Omental fat pad (tissue), 4 donors: ENCODE measurements at places on chromosomes 2 and 18. TPM values are rescaled to one million over a fixed set of nuclear protein-coding genes. Genes with fewer than 3 reads are reported as not detected.

DNA sequence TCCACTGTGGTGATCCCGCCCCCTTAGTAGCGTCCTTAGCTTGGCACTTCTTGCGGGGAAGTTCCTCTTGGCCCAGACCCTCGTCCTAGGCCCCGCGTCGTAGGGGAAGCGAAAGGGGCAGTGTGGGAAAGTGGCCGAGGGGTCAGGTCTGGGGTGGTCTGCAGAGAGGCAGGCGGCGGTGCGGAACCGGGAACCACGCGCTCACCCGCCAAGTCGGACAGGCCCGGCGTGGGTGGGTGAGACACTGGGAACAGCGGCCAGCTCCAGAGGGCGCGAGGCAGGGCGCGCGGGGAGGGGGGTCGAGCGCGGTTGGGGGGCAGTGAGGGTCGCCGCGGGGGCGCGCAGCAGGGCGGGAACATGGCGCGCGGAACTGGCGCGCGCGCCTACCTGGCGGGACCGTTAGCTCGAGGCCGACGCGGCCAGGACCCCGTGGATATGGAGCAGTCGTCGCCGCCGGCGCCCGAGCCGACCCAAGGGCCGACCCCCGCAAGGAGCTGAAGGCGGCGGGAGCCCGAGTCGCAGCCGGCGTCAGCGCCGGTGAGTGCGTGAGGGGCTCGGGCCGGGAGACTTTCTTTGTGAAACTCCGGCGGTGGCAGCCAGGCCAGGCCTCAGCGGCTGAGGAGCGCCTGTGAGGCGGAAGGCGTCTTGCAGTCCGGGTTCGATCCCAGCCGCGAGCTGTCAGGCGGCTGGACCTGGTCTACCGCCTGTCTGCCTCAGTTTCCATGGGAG lies 2896.7 kb upstream of the TEKT4 start:
- DNase-seq = no peak

GRCh38 chr18:2223449-2223848 lies 347.9 kb downstream of the METTL4 start:
- DNase-seq = no peak

Gene INPP5D
- 24.6 TPM for total RNA-seq

DNA sequence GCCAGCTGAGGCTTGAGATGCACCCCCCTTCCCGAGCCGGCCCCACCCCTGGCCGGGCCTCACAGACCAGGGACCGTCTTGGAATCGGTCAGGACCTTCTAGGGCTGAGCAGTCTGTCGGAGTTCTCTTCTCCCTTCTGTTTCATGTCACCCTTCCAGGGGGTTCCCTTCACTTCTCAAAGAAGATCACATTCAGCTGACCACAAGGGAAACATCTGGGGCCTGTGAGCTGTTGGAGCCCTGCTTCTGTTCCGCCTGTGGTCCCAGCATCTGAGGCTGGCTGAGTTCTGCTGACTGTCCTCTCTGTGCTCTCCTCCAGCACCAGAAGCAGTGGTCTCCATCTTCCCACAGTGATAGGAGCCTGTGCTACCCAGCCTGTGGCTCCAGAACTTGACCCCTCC lies 106.5 kb downstream of the SEPTIN10 start:
- no peak for DNase-seq

DNA sequence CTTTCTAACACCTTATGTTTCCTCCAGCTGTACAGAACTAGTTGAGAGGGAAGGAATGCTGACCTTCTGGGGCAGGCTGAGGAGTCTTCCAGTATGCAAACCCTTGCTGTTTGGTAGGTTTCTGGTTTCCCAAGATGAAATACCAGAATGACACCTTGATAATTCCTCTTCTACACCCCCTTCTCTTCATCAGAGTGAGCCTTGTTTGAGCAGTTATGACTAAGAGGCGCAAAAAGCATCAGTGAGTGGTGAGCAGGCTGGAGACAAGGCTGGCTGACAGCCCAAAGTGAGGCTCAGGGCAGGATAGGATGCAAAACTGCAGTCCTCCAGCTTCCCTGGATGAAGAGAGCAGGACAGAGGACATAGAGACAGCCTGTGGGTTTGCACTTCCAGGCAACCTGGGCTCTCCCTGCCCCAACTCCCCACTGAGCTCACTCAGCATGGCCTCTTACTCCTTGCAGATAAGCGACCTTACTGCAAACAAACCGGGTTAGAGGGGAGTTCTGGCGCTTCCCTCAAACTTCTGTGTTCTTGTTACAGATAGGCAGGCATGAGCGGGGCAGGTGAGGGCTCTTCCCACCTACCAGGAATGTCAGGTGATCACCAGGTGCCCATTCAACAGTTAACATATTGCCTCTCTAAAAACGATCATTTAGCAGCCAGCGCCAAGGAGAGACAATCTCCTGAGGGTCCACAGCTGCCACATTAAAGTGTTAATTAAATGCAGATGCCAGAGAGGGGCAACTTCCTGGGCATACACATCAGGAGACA lies 5.4 kb downstream of the MPPE1 start:
- DNase-seq = no peak

DNA sequence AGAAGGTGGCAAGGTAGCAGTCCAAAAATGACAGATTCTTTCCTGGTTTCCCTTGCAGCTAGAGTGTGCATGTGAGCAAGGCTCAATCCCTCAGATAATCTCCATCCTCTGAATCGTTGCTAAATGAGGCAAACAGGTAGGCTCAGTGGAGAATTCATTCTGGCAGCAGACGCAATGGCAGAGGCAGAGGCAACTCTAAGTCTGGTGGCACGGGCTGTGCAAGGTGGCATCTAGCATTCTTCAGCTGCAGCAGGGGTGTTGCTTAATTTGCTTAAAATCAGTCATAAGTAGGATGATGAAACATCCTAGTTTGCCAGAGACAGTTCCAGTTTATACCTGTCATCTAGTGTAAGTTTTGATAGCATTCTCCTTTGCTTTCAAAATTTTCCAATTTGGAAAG lies 391.1 kb upstream of the MEX3C start:
- DNase-seq = no peak

DNA sequence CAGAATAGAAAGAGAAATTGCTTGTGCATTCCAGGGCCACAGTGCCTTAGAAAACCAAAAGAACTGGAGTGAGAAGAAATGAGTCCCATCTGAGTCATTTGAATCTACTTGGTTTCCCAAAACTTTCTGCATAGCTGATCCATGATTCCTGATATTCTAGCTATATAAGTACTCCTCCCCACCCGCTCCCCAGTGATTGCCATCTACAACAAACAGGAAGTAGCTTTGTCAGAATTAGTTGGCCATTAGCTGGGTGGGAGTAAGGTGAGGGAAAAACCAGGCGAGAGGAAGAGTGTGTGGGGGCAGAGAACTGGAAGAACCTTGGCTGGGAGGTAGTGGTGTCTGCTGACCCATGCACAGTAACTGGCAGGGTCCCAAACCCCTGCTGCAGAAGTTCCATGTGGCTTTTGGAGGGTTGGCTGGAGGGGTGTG lies 122.1 kb downstream of the ACAA2 start:
- no peak for DNase-seq

Gene ANKRD39
- total RNA-seq = 8.0 TPM

- DNase-seq = no peak
These were observed 39.0 kb upstream of the ZFP36L2 start for GRCh38 chr2:43265421-43265820.

Gene TMX3
- total RNA-seq = 48.1 TPM

DNA sequence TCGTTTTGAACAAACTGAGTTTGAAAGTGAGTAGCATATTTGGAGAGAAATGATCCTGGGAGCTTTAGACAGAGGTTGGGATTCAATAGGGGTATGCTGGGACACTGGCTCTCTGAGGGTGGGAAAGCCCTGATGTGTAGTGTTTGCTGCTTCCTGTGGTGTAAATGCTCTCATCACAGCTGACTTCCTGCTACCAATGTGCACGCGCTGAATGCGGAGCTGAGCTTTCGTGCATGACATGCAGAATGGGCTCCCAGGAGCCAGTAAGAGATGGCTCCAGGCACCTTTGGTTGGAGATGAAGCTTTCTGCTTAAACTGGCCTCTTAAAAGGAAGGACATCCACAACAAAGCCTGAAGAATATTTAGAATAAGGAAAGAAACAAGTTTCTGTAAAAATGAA lies 224.1 kb upstream of the CCDC150 start:
- no peak for DNase-seq

- DNase-seq = peak; percentile 28
These were observed 244.8 kb upstream of the SLC14A2 start for GRCh38 chr18:45370255-45371010.

DNA sequence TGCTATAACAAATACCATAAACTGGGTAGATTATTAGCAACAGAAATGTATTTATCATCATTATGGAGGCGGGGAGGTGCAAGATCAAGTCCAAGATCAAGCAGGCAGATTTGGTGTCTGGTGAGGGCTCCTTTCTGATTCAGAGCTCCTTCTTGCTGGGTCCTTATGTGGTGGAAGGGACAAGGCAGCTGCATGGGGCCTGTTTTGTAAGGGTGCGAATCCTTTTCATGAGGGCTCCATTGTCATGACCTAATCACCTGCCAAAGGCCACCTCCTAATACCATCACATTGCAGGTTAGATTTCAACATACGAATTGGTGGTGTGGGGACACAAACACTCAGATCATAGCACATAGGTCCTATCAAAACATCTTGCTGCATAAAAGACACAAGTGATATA lies 84.4 kb upstream of the CCDC150 start:
- DNase-seq = no peak

DNA sequence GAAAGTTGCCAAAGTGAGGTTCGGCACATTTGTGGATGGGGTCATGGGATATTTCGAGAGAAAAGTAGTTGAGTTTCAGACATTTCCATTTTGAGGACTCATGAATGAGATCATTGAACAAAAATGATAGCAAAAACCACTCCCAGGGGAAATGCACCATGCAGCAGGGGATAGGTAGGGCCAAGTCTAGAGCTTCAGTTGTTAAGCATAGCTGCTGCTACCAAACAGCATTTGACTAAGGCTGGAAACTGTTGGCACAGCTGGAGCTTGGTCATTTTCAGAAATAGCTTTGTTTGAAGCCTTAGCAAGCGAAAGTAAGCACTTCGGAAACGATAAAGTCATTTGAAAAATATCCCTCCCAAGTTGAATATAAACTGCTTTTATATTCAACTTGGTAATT lies 431.8 kb downstream of the SOCS6 start:
- DNase-seq = no peak

DNA sequence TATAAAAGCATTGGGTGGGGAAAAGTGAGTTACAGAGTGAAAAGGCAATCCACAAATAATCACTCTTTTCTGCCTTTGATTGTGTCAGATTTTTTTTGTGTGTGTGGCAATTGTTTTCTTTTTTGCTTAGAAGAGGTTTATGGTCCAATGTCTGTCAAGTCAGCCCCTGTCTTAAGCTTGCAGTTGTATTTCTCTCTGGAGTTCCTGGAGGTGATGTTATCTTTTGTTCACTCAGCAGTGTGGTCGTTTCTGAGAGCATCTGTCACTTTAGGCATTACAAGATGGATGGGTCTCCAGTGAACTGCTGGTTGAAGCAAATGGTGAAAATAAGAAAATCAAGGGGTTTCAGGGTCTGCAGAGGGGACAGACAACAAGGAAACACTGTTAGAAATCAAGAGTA lies 121.3 kb downstream of the GREB1L start:
- DNase-seq = no peak

DNA sequence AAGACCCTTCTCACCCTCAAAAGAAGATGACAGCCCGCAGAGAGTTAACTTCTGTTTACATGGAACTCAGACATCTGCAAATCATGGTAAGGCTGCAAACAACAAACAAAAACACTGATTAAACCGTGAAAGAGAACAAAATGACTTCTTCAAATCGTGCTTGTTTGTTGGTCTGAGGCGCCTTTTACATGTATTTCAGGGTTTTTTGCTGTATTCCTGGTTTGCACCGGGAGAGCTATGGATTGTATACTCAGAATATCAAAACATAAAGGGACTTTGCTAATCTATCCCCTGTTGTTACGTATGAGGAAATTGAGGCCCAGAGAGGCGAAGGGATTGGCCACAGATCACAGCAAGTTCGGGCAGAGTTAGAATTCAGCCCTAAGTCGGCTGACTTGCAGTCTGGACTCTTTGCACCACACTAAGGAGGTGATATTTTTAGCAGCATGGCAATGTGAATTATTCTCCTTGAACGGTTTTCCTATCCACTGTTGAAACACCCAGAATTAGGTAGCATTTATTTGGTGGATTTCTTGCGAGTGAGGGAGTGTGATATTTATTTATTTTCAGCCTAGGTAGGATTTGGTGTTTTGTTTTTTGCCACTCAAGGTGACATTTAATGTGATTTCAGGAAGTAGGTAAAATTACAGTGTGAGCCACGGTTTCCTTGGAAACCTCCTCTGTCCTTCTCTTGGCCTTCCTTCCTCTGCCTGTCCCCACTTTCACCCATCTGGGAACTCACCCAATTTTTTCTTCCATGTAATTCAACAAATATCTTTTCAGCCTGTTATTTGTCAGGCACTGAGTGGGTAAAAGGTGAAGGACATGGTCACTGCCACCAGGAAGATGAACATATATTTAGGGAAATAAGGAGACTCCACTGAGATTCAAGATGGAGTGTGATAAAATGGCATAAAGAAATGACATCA lies 980 bp upstream of the PDE6D start:
- DNase-seq = no peak

DNA sequence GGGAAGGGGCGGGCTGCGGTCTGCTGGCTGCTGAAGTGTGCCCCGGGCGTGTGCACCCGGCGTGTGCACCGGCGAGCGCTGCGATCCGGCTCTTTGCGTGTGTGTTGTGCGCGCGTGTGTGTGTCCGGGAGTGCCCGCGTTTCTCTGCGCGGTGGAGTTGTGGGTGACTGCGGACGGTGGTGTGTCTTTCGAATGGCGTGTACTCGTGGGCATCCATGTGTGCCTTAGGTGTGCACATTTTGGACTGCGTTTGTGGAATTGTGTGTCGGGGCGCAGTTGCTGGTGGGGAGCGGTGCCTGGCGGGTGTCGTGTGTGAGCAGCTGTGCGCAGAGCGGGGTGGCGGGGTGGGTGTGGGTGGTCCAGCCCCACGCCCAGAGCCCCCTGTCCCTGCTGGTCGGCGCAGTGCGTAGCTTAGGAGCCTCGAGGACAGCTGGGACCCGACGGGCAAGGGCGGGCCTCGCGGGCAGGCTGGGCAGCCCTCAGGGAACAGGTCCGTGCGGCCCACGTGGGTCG lies 533 bp downstream of the HPCAL1 start:
- no peak for DNase-seq

GRCh38 chr2:150542692-150543091 lies 55.2 kb upstream of the RND3 start:
- DNase-seq = no peak

Gene MAP3K19
- not detected for total RNA-seq

- DNase-seq = no peak
These were observed 202.1 kb upstream of the MEX3C start for GRCh38 chr18:51399491-51400122.

- peak; percentile 31 for DNase-seq
These were observed 448 bp downstream of the IMPA2 start for GRCh38 chr18:11981543-11982366.

- no peak for DNase-seq
These were observed 218.4 kb downstream of the ANAPC1 start for GRCh38 chr2:111665551-111666116.

- DNase-seq = no peak
These were observed 31.0 kb downstream of the PLEK start for GRCh38 chr2:68396093-68396492.

DNA sequence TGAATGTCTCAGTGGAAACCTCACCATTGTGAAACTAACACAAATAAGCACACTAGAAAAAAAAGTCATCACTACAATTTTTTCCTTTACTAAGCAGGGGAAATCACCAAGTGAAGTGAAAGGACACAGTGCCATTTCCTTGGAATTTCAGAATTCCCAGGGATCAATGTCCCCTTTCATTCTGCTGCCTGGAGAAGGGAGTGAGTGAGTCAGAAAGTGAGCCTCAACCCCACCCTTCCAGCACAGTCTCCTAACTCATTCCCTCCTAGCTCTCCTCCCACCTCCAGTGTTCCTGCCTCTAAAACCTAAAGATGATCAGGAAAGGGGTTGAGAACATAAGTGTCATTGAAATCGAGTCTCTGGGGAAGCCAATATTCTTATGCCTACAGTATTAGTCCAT lies 608.5 kb downstream of the RNF144A start:
- DNase-seq = no peak
